ENCODE measurements at places on chromosomes 1 and 21.

DNA sequence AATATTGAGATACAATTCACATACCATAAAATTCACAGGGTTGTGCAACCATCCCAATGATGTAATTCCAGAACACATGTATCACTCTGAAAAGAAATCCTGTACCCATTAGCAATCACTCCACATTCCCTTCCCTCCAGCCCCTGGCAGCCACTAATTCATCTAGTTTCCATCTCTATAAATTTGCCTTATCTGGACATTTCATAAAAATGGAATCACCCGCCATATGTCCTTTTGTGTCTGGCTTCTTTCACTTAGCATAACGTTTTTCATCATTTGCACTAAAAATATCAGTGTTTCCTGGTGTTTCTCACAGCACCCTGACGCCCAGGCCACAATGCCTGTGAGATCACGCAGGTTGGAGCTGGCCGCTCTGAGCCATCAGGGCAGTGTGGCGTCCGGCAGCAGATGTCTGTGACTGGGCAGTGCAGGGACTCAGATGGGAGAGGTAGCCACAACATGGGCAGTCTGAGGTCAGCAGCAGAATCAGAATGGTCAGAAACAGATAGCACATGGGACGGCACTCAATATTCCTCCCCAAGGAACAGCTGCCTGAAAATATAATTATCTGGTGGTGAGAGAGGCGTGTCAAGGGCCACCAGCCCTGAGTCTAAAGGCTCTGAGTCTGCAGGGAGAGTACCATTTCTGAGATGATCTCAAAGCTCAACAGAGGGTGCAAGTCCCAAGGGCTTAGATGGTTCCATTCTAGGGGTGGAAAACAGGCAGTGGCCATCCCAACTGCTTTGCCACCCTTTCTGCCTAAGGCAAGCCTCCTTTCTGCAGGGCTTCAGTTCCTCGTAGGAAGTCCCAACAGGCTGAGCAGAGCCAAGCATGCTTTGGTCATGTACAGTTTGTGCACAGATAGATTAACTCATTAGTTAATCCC lies 129.4 kb upstream of the EDN2 start:
- no peak for DNase-seq

DNA sequence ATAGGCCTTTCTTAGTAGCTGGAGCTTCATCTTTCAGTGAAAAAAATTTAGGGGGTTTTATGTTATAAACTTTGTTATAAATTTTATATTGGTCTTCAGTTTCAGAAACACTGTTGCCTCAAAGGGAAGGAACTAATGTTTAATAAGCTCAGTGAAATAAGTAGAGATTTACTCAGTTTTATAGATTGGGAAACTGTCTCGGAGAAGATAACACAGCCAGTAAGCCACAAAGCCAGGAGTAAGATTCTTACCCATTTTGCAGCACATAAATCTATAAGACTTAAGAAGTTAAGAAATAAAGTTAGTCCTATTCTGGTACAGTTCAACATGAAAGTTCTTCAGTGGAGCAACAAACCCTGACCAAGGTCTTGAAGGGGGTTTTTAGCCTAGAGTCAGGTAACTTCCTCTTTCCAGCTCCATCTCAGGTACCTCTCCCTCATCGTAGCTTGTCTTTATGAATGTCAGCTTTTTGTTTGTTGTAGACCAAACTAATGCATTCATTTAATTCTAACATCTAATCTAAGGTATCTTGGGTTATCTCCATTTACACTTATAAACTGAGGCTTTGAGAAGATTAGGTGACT lies 3.3 kb downstream of the KPNA6 start:
- no peak for DNase-seq

GRCh38 chr1:109768820-109769219 lies 5.1 kb upstream of the EPS8L3 start:
- no peak for DNase-seq

DNA sequence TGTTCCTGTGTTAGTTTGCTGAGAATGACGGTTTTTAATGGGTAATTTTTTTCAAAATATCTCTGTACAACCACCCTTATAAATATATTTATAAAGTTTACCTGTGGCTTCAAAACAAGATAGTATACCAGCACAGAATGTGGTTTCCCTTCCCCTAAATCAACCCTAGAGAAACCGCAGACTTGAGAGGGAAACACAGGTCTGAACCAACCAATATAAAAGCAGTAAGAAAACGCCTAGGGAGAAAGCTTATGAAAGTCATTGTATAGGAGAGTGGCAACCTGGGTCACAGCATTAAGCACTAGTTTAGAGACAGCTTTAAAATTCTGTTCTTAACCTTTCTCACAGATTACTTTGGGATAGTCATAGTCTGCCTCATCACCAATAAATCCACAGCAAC lies 180.6 kb upstream of the LHX8 start:
- DNase-seq: no peak

DNA sequence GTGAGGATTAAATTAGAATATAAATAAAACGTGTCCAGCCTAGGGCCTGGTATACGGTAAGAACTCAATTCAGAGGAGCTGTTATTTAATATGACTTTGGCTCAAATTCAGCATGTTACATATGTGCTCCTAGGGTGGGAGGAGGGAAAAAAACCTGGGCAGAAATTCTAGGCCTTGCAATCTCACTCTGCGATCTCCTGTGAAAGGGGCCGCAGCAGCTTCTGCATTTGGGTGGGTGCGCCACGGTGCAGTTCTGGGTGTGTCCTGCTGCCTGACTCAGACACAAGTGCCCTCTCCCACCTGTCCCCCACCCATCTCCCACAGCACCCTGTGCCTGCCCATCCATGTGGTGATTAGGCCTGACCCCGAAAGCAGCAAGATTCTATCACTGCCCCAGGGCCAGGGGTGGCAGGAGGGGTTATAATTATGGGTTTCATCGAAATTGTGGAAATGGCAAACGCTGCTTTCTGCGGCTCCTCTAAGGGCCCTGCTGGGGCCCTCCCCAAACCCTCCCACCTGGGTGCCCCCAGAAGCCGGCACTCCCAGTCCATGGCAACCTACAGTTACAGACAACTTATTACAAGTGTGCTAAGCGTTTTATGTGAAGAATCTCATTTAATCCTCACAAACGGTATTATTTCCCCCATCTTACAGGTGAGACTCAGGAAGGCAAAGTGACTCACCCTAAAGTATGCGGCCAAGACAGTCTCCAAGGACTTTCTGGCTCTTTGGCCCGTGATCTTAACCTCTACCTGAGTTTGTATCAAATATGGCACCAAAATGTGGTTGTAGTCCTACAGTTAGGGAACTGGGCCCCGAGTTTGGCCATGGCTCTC lies 25.5 kb upstream of the GRHL3 start:
- no peak for DNase-seq

GRCh38 chr1:218699421-218699820 lies 354.3 kb downstream of the TGFB2 start:
- no peak for DNase-seq

GRCh38 chr1:206834217-206834616 lies 31.2 kb upstream of the IL20 start:
- DNase-seq: no peak

- DNase-seq: no peak
Measured at GRCh38 chr1:81149649-81150325, 650.9 kb upstream of the ADGRL2 start.

- DNase-seq: no peak
Measured at GRCh38 chr1:67489643-67490042, 59.4 kb upstream of the SERBP1 start.

- no peak for DNase-seq
Measured at GRCh38 chr1:184298440-184299405, 88.1 kb upstream of the C1orf21 start.

DNA sequence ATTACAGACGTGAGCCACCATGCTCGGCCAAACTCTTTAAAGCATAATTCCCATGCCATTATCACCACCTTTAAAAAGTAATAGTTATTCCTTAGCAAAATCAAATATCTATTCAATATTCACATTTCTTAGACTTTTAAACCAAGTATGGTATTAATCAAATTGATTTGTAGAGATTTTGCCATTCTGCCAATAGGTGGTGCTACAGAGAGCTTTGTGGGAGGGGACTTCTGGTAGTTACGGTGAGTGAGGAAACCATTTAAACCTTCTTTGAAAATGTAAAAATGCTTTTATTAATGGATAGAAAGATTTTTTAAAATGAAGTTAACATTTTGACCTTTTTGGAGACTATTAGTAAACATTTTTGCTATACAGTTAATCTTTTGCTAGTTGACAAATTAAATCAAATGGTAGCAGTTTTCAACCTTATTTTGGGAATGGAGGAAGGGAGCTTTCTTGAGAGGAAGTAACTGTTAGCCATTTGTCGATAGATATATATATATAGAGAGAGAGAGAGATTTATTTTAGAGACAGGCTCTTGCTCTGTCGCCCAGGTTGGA lies 19.3 kb downstream of the IARS2 start:
- no peak for DNase-seq

- no peak for DNase-seq
Measured at GRCh38 chr1:11610629-11611180, 43.5 kb downstream of the FBXO2 start.

All from stimulated activated CD8-positive, alpha-beta memory T cell treated with anti-CD3 and anti-CD28 coated beads, Interleukin-15, amount 100 ng/mL, for 48 hours (primary cell).